ENCODE measurements at places on chromosomes 6 and 20. TPM values are rescaled to one million over a fixed set of nuclear protein-coding genes. Genes with fewer than 3 reads are reported as not detected.
A peak's percentile ranks its signal among the peaks of the same experiment; 100 is the strongest.

GRCh38 chr6:8174571-8174970 lies 72.2 kb upstream of the EEF1E1 start:
- no peaks in the 10 kb centered on the region for H3K36me3 ChIP-seq
- H3K4me3 ChIP-seq: no peak overlapping the region
- H3K27me3 ChIP-seq: peaks cover 3% of the 10 kb centered on the region
- H3K27ac ChIP-seq: no peak overlapping the region
- H3K4me1 ChIP-seq: no peaks in the 10 kb centered on the region

- no peaks in the 10 kb centered on the region for H3K36me3 ChIP-seq
- no peak overlapping the region for H3K27ac ChIP-seq
Measured at GRCh38 chr20:24682496-24682985, 213.1 kb downstream of the SYNDIG1 start.

GRCh38 chr6:27761391-27761790 lies 150.8 kb downstream of the OR2B2 start:
- peaks cover 3% of the 10 kb centered on the region for H3K36me3 ChIP-seq
- no peak overlapping the region for H3K27ac ChIP-seq
- H3K4me3 ChIP-seq: no peak overlapping the region

GRCh38 chr6:151015101-151015700 lies 149.7 kb downstream of the MTHFD1L start:
- H3K36me3 ChIP-seq: peaks cover 23% of the 10 kb centered on the region
- H3K27ac ChIP-seq: no peak overlapping the region
- peaks cover 4% of the 10 kb centered on the region for H3K4me1 ChIP-seq
- DNase-seq: no peak
- H3K4me3 ChIP-seq: no peak overlapping the region

DNA sequence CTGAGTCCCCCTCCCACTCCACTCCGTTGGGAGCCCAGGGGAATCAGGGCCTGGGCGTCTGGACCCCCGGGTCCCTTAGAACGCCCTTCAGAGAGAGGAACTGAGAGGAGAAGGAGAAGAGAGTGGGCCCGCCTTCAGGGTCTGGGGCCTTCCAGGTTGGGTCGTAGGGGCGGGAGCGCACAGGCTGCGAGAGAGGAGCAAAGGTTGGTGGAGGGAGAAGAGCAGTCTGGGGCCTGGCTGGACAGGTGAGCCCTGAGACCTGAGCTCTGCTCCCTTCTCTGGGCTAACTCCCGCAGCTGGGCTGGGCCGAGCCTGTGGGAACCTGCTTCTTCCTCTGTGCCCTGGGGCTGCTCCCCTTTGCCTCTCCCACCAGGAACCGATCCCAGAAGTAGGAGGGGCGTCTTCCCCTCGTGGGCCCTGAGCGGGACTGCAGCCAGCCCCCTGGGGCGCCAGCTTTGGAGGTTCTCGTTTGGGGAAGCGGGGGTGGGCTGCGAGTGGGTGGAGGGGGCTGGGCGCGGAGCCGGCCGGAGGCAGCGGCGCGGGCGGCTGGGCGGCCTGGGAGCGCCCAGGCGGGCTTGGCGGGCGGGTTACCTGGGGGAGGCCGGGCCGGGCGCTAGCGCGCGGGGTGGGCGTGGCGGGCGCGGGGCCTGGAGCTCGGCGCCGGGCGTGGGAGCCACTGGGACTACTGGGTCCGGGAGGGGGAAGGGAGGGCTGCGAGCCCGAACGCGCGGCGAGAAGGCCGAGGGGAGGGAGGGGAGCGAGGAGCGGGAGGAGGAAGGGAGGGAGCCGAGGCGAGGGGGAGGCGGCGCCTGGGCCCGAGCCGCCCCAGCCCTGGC lies at the start of gene DDR1:
Gene DDR1 (plus strand): TSS at position 835 of the 836 bp plus-strand sequence. CDS start 4,211 bp downstream, outside the sequence.
- peaks cover 4% of the 10 kb centered on the region for H3K27me3 ChIP-seq
- H3K27ac ChIP-seq: peak within 1 kb of the TSS; percentile 65
- DNase-seq: no peak

DNA sequence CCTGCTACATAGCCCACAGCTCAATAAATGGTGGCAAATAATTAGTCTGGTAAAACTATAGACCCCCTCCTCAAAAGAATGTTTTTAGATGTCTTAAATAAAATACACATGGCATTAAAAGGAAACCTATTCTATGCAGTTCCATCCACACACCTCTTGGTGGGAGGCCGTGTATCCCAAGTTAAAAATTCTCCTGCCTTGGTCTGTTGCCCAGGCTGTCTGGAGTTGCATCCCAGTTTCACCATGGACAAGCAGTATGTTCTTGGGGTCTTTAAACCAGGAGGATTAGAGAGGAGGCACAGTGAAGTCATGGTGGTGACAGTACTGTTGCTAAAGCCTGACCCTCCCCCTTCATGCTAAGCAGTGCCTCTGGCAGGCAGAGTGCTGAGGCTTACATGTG lies 95.5 kb downstream of the SULF2 start:
- no peaks in the 10 kb centered on the region for H3K36me3 ChIP-seq
- H3K4me1 ChIP-seq: peaks cover under 1% of the 10 kb centered on the region
- no peak overlapping the region for H3K4me3 ChIP-seq
- no peak overlapping the region for H3K27ac ChIP-seq

GRCh38 chr6:156953479-156954146 lies 176.4 kb downstream of the ARID1B start:
- DNase-seq: no peak

DNA sequence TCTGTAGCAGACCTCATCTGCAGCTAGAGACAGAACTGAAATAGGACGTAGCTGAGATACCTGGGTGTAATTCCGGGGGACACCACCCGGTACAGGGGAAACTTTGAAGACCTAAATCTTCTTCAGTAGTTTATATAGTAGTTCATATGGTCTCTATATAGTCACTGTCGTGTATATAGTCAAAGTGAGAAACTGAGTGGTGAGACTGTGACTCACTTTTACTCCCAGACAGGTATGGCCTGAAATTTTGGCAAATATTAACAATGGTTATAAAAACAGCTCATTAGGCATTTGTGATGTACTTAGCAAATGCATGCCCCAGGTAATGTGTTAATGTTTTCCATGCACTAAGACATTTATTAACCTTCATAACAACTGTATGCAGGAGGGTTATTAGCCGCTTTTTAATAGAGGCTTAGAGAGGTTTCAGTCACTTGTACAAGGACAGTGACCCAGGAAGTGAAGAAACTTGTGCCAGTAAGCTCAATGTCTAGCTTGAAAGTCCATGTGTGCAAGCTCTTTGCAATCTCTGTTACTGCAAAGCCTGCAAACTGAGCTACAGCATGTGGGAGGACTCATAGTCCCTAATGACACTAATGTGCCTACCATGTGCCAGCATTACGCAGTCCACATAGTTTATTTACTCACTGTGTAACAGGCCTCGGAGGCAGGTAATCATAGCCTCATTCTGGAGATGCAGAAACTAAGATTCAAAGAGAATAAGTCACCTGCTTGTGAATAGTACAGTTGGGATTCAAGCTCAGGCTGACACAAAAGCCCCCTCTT lies 165.4 kb upstream of the CHD6 start:
- no peak for DNase-seq
- H3K4me1 ChIP-seq: no peaks in the 10 kb centered on the region
- H3K27me3 ChIP-seq: no peaks in the 10 kb centered on the region
- H3K27ac ChIP-seq: no peak overlapping the region
- H3K4me3 ChIP-seq: no peak overlapping the region

- H3K27me3 ChIP-seq: no peaks in the 10 kb centered on the region
- peaks cover 28% of the 10 kb centered on the region for H3K4me1 ChIP-seq
- H3K36me3 ChIP-seq: peaks cover 44% of the 10 kb centered on the region
- DNase-seq: no peak
- H3K27ac ChIP-seq: peak overlapping the region; percentile 98
Measured at GRCh38 chr6:32968867-32969684, 682 bp downstream of the BRD2 start.

GRCh38 chr20:444117-444516 lies 18.2 kb downstream of the TBC1D20 start:
- peaks cover 16% of the 10 kb centered on the region for H3K4me1 ChIP-seq
- no peak overlapping the region for H3K27ac ChIP-seq
- peaks cover 73% of the 10 kb centered on the region for H3K36me3 ChIP-seq
- DNase-seq: no peak
- no peak overlapping the region for H3K4me3 ChIP-seq

DNA sequence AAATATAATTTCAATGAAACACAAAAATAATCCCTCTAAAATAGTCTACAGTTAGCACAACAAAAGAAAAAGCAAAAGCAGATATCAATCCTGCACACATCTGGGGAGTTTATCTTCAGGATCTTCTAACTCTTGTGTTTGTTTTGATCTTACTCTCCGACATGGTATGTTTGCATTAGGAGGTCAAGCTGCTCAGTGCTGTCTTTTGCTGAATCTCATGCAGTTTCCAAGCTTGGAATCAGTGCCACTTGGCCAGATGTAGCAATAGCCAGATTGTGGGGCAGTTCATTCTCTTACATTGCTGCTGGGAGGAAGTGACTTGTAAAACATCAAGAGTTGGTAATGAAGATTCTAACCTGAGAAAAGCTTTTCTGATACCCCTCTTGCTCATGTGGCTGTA lies 29.5 kb downstream of the RIOK1 start:
- no peak for DNase-seq
- H3K36me3 ChIP-seq: peaks cover 41% of the 10 kb centered on the region
- peaks cover 7% of the 10 kb centered on the region for H3K4me1 ChIP-seq
- H3K27ac ChIP-seq: no peak overlapping the region
- no peak overlapping the region for H3K4me3 ChIP-seq

DNA sequence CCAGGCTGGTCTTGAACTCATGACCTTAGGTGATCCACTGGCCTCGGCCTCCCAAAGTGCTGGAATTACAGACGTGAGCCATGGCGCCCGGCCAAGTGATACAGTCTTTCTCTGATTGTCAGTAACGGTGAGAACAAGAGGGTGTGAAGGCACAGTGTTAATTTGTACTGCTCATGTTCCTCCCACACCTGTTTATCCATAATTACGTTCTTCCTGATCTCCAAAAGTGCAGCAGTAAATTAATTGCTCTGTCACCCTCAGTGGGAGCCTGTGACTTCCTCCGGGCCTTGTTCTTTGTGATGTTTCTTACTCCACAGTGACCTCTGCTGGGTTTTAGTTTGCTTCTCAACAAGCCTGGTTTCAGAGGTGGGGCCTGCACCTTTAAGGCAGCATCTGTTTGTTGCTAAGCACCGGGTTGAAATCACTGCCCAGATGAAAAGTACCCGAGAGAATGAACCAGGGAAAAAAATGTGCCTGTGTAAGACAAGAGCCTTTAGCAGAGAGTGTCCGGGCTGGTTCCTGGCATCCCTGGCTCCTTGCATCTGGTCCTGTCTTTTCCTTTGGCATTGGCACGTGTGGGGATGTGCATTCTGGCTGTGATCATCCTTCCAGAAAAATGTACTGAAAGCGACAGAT lies 89.1 kb upstream of the CLDN20 start:
- peaks cover 41% of the 10 kb centered on the region for H3K4me1 ChIP-seq
- peak; percentile 63 for DNase-seq
- H3K36me3 ChIP-seq: peaks cover 39% of the 10 kb centered on the region
- H3K27me3 ChIP-seq: no peaks in the 10 kb centered on the region

GRCh38 chr6:87972279-87972678 lies 75.4 kb upstream of the SPACA1 start:
- no peak for DNase-seq
- peaks cover 9% of the 10 kb centered on the region for H3K27me3 ChIP-seq
- no peaks in the 10 kb centered on the region for H3K36me3 ChIP-seq
- H3K27ac ChIP-seq: no peak overlapping the region
- peaks cover 4% of the 10 kb centered on the region for H3K4me1 ChIP-seq
- no peak overlapping the region for H3K4me3 ChIP-seq

DNA sequence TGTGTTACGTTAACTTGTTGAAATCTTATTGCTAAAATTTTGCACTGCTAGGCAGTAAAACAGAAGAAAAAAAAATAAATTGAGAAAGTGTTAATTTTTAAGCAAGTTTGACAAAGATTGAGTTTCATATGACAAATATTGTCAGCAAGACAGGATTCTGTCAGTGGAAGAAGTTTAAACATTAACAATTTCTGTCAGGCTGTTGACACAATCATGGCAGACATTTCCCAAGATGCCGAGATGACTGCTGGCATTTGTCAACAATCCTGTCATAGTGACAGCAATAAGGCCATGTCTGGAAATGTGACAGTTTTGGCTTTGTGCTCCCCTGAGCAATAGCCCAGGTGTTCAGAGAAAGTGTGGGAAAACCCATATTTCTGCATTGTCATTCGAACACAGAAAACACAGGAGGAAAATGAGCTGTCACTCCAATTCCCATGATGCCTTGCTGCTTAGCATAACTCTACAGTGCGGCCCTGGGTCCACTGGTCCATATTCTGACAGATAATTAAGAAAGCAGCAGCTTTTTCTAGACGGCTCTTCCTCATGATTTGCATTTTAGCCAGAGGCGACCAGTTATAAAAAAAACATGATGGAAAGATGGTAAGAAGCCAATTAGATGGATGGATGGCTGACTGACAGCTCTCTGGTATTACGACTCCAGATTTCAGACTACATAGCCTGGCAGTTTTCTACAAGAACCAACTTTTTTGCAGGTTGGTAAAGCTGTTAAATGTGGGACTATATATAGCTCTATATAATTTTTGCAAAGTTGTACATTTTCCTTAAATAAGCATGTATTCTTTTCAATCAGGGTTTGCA lies 43.6 kb upstream of the DEFB112 start:
- no peaks in the 10 kb centered on the region for H3K27me3 ChIP-seq
- DNase-seq: no peak
- H3K36me3 ChIP-seq: no peaks in the 10 kb centered on the region
- H3K4me3 ChIP-seq: no peak overlapping the region
- H3K27ac ChIP-seq: no peak overlapping the region

DNA sequence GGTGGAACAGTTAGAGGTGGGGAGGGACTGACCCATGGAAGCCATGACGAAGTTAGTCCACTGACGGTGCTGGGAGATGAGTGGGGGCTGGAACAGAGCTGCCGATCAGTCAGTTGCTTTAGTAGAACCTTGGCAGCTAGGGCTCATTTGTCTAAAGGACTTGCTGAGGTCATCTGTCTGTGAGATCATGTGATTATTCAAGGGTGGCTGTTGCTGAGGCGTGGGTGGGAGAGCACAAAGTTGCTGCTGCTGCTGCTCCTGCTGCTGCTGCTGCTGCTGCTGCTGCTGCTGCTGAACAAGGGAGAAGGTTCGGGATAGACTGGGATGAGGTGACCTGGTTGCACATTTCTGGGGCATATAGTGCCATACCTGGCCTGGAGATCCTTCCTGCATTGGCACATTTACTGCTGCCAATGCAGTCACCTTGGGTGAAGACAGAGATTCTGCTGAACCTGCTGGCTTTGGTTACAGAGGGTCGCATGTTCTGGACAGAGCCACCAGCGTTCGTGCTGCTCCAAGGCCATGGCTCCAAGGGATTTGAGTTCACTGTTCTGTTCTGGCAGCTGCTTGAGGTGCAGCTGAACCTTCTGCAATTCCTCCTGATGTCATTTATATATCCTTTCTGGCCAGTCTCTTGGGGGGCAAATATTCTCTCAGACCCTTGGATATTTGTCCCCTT lies 840.5 kb downstream of the HACE1 start:
- no peaks in the 10 kb centered on the region for H3K27me3 ChIP-seq
- H3K27ac ChIP-seq: no peak overlapping the region
- H3K36me3 ChIP-seq: no peaks in the 10 kb centered on the region
- no peaks in the 10 kb centered on the region for H3K4me1 ChIP-seq
- no peak for DNase-seq
- H3K4me3 ChIP-seq: no peak overlapping the region

The LPA gene
- not detected for total RNA-seq

The ELOVL2 gene
- not detected for total RNA-seq

The TFAP2C gene
- not detected for total RNA-seq

The TTBK1 gene
- total RNA-seq: 1.5 TPM
